ENCODE measurements at places on chromosomes 5 and 9.

DNA sequence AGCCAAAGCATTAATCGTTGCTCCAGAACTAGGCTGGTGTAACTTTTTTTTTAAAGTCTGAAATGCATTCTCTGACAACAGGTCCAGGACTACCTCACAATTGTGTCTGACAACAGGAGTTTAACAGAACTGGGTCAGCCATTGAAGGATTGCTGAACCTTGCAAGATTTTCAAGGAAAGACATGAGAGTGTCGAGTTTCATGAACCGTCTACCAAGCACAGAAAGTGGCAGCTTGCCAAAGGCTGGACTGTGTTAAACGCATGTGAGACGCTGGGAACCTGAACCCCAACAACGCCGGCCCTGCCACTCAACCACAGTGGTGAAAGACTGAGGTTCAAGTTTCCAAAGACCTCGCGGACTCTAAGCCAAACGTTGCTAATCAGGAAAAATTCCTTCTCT, 79.1 kb downstream of the LHFPL2 start:
- peak; percentile 83 for DNase-seq

- no peak for DNase-seq
Measured at GRCh38 chr9:123359546-123359945, 3.5 kb downstream of the CRB2 start.

- no peak for DNase-seq
Measured at GRCh38 chr9:18805386-18805785, 227.6 kb downstream of the SAXO1 start.

GRCh38 chr9:71814226-71814625, 45.9 kb upstream of the CEMIP2 start:
- no peak for DNase-seq

- DNase-seq: no peak
Measured at GRCh38 chr9:91604451-91605179, 181.0 kb upstream of the NFIL3 start.

GRCh38 chr5:57832875-57833274, 350.3 kb upstream of the ACTBL2 start:
- DNase-seq: no peak

GRCh38 chr5:125150041-125150669, 403.7 kb upstream of the ZNF608 start:
- no peak for DNase-seq

- DNase-seq: no peak
Measured at GRCh38 chr5:157306692-157307471, 41.0 kb downstream of the CYFIP2 start.

- no peak for DNase-seq
Measured at GRCh38 chr5:94932259-94932658, 313.8 kb downstream of the SLF1 start.

GRCh38 chr5:151642472-151643140, 44.1 kb downstream of the SPARC start:
- no peak for DNase-seq

DNA sequence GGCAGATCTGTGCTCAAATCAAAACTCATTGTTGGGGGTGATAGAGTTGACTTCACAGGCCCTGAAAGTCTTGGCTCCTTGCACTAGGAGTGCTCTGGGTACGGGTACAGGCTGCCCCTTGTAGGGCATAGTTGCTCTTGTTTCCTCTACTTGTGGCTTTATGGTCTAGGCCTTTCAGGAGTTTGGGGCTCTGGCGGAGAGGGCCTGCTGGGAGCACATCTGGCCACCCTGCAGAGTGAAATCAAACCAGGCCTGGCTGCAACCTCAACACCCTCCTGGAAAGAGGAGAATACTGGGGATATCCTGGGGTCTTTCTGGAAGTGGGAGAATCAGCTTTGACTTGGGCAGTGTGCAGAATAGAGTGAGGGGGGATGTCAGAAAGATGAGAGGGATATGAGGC, 1.5 kb downstream of the TGFBI start:
- DNase-seq: no peak

GRCh38 chr9:89542401-89543021, 44.6 kb upstream of the SEMA4D start:
- no peak for DNase-seq

GRCh38 chr5:38707352-38708210, 138.2 kb upstream of the OSMR start:
- DNase-seq: no peak
